ENCODE measurements at places on chromosomes 12 and 14.

GRCh38 chr14:50757702-50758101, 73.3 kb downstream of the NIN start:
- DNase-seq = no peak

- no peak for DNase-seq
These were observed 97.7 kb downstream of the ESRRB start for GRCh38 chr14:76473481-76474263.

DNA sequence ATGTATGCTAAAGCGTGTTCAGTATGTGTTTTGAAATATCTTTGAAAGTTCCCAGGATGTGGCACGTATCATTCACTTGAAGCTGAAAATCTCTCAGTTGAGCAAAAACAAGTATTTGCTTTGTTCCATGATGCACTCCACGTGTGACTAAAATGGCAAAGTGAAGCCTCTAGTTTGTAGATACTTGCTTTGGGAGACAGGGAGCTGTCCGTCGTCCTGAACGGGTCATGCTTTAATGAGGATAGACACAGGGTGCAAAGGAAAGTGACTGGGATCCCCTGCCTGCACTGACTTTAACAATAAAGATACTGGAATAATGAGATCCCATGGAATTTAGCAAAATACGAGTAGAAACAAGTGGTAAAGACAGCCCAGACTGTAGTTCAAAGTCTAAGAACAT, 991.4 kb downstream of the NRXN3 start:
- DNase-seq = no peak

GRCh38 chr12:120847814-120848213, 56.3 kb downstream of the SPPL3 start:
- DNase-seq = no peak

- DNase-seq = no peak
These were observed 8.7 kb upstream of the AQP2 start for GRCh38 chr12:49941556-49942511.

DNA sequence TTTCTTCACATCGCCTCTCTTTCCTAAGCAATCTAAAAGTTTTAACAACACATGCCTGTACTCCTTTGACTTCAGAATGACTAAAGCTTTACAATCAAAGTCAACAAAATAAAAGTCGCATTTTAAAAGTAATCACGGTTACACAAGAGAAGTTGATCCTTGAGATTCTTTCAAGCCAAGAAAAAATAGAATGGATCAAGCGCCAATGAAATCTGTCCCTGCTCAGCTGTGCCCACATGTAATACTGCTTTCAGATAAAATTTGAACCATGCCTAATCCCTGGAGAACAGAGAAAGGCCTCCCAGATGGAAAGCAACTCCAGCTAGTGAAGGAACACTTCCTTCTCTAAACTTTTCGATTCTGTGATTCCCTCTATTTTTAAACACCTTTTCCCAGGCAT, 113.1 kb downstream of the FBXL14 start:
- DNase-seq = no peak

GRCh38 chr12:89211456-89211855, 140.8 kb downstream of the DUSP6 start:
- no peak for DNase-seq

DNA sequence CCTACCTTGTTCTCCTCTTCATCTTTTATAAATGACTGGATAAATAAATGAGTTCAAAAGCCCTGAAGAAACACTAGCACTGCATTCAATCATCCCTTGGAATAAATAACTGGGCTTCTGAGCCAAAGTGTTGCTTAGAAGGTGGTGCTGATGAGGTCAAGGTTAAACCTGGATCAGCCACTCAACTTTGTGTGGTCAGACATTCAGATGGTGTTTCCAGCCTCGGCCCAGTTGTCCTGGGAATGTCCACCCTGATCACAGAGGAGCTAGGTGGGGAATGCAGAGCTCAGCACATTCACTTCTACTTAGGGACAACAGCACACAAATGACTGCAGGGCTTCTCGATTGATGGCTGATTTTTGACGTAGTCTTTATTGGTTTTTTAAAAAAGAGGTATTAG, 88.7 kb downstream of the SLC8A3 start:
- DNase-seq = no peak

DNA sequence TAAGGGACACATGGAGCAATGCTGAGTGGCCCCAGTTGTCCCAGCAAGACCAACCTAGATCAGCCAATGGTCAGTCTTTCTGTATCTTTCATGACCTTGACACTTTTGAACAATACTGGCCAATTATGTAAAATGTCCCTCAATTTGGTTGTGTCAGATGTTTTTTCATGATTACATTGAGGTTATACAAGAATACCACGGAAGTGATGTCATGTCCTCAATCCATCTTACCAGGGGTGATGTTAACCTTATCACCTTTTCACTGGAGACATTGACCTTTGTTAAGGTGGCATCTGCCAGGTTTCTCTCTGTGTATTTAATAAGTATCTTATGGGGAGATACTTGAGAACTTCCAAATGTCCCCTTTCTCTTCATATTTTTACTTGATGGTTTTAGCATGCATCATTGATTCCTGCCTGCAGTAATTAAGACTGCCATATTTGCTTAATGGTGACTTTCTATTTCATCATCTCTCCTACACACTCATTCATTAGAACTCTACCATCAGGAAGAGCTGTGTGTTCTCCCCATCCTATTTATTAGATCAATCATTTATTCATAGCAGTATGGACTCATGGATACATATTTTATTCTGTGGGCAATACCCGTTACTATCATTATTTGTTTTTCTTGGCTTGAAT, 64.7 kb upstream of the RFLNA start:
- no peak for DNase-seq

Data from activated CD8-positive, alpha-beta memory T cell treated with anti-CD3 and anti-CD28 coated beads, Interleukin-2, amount 50 U/mL, for 4 hours (primary cell).